Stimulated activated CD8-positive, alpha-beta memory T cell treated with anti-CD3 and anti-CD28 coated beads, Interleukin-15, amount 100 ng/mL, for 48 hours (primary cell): ENCODE measurements at places on chromosomes 12 and 14.

GRCh38 chr12:16586350-16587109 is 19.4 kb downstream of the LMO3 start:
- DNase-seq = no peak

DNA sequence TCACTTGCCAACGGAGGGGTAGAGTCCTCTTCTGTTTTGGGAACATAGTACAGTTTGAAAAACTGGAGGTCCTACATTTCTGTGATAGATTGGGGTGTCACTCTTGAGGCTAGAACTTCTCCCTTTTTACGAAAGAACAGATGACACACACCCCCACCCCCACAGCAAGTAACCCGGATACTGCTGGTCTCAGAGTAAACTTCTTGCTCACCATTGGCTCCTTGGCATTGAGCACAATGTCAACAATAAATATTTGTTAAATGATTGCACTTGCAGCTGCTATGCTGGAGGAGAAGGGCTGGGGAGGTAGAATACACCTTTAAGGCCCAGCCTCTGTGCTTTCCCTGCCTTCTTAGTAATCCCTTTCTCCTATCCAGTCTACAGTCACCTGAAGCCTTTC is 149.8 kb downstream of the TGFB3 start:
- no peak for DNase-seq

DNA sequence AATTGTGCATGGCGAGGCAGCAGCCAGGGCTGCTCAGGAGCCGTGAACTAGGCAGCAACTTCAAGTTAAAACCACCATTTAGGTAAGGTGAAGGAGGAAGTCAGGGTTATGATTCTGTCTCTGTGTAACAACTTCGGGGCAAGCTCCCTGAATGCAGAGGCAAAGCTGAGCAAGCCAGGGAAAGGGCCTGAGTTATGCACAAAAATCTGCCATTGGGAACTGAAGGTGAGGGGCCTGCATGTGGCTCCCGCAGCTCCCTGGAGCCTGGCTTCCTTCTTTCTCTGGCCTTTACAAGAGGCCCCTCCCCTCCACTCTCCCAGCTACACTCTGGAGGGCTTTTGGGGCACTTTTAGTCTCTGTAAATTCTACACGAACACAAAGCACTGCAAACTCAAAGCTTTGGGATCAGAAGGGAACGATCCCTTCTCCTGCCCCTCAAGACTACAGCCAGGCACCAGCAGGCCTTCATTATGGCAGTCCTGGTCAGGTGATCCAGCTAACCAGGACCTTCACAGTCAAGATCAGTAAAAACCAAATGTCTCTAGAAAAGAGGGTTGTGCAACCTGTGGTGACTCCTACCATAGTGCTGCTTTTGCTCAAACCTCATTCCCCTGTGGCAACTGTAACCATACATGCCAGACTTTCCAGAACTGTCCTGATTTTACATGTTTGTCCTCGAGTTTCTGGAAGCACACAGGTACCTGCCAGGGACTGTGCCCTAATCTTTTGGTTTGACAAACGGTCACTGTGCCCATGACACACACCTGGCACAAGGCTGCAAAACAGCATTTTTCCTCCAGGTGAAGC is 67.2 kb upstream of the PTGR2 start:
- no peak for DNase-seq

- peak; percentile 69 for DNase-seq
Measured at GRCh38 chr12:54579696-54580333, 8.6 kb downstream of the PPP1R1A start.

DNA sequence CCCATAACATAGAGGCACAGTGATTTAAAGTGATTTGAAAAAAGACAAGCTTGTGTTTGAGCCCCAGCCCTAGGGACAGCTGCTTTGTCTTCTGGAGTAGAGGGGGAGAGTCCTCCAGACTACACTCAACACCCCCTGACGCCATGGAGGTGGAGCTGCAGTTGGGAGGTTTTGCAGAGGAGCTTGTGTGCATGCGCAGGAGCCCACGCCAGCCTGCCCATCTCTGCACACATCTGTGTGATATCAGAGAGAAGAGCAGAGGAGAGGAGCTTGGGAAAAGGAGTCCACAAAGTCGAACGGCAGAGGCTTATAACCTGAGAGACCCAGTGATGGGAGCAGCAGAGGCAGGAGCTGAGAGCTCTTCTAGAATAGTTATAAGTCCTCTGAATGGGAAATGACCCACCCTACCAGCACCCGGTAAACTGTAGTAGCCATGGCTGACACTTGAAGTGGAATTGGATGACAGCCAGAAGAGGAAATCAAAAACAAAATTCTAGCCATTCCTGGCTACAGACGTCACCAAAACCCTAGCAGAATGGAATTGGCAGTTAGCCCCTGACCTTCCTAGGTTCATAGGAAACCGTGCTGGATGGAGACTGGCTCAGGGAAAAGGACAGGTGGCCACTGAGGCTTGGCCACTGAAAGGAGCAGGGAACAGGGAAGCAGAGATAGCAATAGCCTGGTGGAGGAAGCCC is 185.1 kb upstream of the VASH1 start:
- DNase-seq = no peak

DNA sequence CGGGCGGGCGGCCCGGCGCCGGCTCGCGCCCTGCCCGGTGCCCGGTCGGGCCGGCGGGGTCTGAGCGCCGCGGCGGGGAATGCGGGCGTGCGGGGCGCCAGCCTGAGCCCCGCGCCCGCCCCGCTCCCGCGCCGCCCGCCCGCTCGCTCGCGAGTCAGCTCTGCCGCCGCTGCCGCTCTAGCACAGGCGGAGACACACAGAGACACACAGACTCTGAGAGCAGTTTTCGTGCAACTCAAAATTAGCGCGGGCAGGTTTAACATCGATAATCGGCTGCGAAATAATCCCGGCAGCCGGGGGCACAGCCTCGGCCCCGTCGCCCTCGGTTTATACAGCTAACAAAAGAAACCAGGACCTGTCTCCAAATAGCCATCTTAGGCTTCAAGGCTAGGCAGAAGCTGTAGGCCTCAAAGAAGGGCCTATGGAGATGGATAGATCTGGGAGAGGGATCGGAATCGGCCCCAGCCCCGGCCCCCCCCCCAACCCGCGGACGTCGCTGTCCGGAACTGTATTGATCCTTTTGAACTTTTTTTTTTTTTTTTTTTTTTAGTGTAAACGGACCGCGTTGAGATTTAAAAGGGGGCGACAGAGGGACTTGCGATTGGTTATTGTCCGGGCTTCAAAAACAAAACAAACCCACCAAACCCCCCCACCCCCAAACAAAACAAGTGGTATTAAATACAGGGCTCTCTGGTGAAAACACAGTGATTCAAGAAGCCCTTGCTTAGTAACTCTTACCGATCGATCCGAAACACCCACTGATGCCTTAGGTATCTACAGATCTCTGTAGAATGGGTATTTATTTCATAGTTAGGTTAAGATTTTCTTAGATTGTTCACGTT is 1.1 kb downstream of the ARID2 start:
- peak; percentile 29 for DNase-seq

DNA sequence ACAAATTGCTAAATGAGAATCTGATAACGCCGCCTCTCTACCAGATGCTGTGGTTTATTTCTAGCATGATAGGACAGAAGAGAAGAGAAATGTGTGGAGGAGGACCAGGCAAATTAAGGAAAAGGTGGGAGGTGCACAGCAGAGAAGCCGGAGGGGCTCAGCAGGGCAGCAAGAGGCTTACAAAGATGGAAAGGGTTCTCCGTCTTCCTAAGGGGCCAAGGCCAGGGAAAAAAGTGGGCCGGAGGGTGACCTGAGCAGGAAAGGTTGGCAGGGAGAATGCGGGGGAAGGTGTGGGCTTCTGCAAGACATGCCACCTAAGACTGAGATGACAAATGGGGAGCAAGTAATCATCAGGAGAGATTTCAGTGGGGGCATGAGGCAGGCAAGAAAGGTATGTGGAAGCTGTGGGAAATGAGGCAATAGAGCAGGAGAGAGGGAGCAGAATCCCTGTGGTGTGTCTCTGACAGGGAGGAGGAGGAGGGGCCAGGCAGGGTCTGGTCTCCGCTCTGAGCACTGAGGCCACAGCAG is 18.7 kb downstream of the MANSC1 start:
- no peak for DNase-seq

DNA sequence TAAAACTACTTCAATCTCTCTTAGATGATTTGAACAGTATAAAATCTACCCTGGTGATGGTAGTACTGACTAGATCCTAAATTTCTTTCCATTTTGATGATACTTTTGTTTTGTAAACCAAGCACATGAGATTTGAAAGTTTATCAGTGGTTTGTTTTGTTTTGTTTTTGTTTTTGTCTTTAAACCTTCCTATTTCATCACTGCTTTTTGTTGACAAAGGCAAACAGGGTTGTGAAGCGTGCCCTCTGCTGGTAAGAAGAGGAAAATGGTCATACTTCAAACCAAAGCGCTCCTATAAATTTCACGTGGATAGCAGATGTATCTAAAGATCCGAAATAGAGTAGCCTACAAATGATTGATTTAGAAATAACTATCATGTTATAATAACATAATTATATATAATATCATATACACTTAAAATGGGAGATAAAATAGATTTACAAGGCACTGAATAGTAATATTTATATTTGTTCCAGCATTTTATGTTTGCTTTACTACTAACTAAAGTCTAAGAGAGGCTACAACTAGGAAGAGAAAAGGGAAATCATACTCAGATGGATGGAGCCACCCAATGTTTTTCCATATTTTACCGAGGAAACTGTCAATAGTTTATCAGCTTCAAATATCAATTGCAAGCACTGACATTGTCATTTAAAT is 254.0 kb upstream of the USP15 start:
- no peak for DNase-seq

DNA sequence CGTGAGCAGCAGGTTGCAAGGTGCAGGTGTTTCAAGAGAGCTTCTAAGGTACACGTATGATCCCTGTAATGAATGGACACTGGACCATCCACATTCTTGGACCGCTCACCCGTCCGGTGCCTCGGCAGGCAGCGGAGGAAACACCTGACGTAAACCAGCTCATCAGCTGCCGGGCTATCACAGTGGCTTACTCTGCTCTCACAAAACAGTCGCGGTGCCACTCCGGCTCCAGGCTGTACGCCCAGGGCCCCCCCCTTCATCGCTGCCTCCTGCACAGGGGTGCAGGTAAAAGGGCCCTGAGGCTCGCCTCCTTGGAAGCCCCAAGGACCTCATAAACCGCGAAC is 436 bp downstream of the VPS33A start:
- no peak for DNase-seq

DNA sequence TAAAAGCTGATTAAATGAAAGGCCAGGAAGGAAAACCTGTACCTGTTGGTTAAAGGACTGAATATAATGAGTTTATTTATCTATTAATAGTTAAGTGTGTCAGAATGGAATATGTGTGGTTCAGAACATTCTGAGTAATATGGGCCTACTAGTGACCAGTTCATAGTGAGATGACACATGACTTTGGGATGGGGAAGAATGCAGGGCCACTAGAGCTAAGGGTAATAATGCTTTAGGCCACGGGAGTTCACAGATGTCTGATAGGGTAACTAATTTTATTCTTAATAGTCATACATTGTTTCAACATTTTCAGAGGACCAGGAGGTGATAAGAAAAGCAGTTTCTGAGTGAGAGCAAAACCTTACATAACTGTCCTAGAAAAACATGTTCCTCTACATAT is 247.8 kb upstream of the OR4E1 start:
- DNase-seq = no peak

GRCh38 chr14:76090616-76091391 is 60.9 kb upstream of the GPATCH2L start:
- no peak for DNase-seq

DNA sequence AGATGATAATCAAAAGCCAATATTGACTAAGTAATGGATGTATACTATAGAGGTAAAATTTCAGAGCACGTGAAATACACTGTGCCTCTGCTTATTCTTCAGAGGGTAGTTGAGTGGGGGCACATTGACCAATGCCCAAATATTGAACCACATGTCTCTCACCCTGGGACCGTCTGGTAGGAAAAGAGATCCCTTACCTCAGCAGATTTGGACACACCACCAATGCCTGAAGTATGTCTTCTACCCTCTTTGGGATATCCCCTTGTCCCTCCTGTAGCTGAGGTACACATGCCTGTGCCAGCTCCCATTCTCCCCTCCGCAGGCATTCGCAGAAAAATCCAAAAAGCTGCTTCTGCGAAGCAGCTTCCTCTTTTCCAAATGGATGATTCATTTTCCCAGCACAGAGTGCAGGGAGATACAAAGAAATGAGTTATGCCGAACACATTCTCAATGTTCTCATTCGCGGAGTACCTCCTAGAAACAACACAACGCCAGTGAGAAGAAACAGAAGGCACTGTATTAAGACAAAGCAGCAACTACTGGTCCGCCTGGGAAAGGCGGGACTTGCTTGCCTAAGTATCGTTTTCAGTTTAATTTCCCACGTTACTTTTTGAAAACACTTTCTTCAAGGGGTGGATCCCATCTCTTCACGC is 691 bp downstream of the ZFYVE26 start:
- DNase-seq = no peak

DNA sequence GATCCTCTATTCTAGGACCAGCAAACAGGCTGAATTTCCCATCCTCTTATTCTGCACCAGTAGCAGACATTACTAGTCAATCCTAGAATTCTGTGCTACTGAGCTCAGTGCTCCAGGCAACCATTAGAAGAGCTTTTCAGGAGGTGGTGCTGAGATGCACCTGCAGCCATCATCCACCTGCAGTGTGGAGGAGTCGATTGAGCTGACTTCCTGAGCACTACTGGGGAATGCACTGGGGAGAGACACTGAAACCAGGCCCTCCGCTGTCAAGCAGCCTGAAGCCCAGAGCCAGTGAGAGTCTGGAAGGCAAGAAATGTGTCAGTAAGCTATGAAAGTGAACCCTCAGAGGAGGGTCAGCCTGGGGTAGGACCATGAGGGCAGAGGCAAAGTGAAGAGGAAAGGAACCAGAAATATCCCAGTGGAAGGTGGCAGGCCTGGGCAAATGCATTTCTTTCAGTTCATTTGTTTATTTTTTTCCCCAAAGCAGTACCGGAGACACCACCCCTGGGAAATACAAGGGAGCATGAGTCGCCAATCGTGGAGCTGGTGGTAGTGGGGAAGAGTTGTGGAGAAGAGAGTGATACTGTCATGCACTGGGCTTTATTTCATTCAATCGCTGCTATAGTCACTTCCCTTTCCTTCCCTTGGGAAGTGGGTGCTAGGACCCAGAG is 23.0 kb upstream of the SERPINA4 start:
- DNase-seq = no peak

- no peak for DNase-seq
Measured at GRCh38 chr12:118429688-118430383, 53.5 kb downstream of the SUDS3 start.
